ENCODE measurements at places on chromosomes 7 and 10. TPM values are rescaled to one million over a fixed set of nuclear protein-coding genes. Genes with fewer than 3 reads are reported as not detected.

Gene UPF2
- total RNA-seq: 22.7 TPM

Gene ARHGAP22
- total RNA-seq: 8.5 TPM

Gene NOS3
- 1.5 TPM for total RNA-seq

Gene C10orf62
- not detected for total RNA-seq

GRCh38 chr10:128932071-128932820 lies 534.8 kb upstream of the MGMT start:
- DNase-seq: no peak
- H3K4me1 ChIP-seq: peaks cover 4% of the 10 kb centered on the region
- H3K4me3 ChIP-seq: no peak overlapping the region
- H3K27me3 ChIP-seq: peaks cover 2% of the 10 kb centered on the region
- H3K27ac ChIP-seq: no peak overlapping the region

DNA sequence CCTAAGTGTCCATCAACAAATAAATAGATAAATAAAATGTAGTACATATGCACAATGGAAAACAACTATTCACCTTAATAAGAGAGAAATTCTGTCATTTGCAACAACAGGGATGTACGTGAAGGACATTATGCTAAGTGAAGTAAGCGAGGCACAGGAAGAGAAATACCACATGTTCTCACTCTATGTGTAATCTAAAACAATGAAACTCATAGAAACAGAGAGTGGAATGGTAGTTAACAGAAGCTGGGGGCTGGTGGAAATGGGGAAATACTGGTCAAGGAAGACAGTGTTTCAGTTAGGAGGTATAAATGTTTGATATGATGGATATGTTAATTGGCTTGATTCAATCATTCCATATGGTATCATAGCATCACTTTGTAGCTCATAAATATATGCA lies 43.1 kb downstream of the ARL4A start:
- no peak overlapping the region for H3K27ac ChIP-seq
- H3K27me3 ChIP-seq: no peaks in the 10 kb centered on the region
- no peaks in the 10 kb centered on the region for H3K4me1 ChIP-seq

GRCh38 chr7:14083761-14084160 lies 94.3 kb upstream of the ETV1 start:
- H3K4me1 ChIP-seq: no peaks in the 10 kb centered on the region
- H3K4me3 ChIP-seq: no peak overlapping the region
- no peak overlapping the region for H3K27ac ChIP-seq
- DNase-seq: no peak
- no peaks in the 10 kb centered on the region for H3K36me3 ChIP-seq
- H3K27me3 ChIP-seq: no peaks in the 10 kb centered on the region

- DNase-seq: no peak
- no peak overlapping the region for H3K27ac ChIP-seq
- no peak overlapping the region for H3K4me3 ChIP-seq
- H3K4me1 ChIP-seq: no peaks in the 10 kb centered on the region
- no peaks in the 10 kb centered on the region for H3K27me3 ChIP-seq
Observed at GRCh38 chr10:113626809-113627355, 37.0 kb downstream of the NRAP start.

GRCh38 chr10:97321804-97322190 lies 2.7 kb downstream of the FRAT1 start:
- peaks cover 22% of the 10 kb centered on the region for H3K4me1 ChIP-seq
- no peak for DNase-seq
- H3K36me3 ChIP-seq: no peaks in the 10 kb centered on the region

GRCh38 chr10:84286695-84287094 lies 41.7 kb upstream of the CCSER2 start:
- no peak for DNase-seq
- no peaks in the 10 kb centered on the region for H3K4me1 ChIP-seq
- no peaks in the 10 kb centered on the region for H3K36me3 ChIP-seq

GRCh38 chr7:135197906-135198655 lies 13.2 kb downstream of the WDR91 start:
- H3K4me3 ChIP-seq: no peak overlapping the region
- peaks cover 54% of the 10 kb centered on the region for H3K36me3 ChIP-seq
- H3K27me3 ChIP-seq: no peaks in the 10 kb centered on the region
- no peak overlapping the region for H3K27ac ChIP-seq

DNA sequence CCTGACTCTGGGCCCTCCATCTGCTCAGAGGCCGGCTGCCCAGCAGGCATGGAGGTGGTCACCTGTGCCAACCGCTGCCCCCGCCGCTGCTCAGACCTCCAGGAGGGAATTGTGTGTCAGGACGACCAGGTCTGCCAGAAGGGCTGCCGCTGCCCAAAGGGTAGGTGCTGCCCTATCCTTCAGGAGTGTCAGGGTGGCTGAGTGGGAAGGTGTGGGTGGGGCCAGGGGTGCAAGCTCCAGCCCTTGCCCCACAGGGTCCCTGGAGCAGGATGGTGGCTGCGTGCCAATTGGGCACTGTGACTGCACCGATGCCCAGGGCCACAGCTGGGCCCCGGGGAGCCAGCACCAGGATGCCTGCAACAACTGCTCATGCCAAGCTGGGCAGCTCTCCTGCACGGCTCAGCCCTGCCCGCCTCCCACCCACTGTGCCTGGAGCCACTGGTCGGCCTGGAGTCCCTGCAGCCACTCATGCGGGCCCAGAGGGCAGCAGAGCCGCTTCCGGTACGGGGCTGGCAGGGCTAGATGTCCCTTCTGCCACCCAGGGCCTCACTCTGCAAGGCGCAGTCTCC lies 17.5 kb upstream of the ZNF862 start:
- no peak overlapping the region for H3K27ac ChIP-seq
- no peaks in the 10 kb centered on the region for H3K4me1 ChIP-seq
- H3K27me3 ChIP-seq: peaks cover 16% of the 10 kb centered on the region
- H3K36me3 ChIP-seq: no peaks in the 10 kb centered on the region
- no peak overlapping the region for H3K4me3 ChIP-seq

- no peaks in the 10 kb centered on the region for H3K36me3 ChIP-seq
- H3K27ac ChIP-seq: no peak overlapping the region
- H3K4me1 ChIP-seq: no peaks in the 10 kb centered on the region
- no peaks in the 10 kb centered on the region for H3K27me3 ChIP-seq
- no peak overlapping the region for H3K4me3 ChIP-seq
- no peak for DNase-seq
Observed at GRCh38 chr7:94088560-94088959, 84.4 kb upstream of the BET1 start.

DNA sequence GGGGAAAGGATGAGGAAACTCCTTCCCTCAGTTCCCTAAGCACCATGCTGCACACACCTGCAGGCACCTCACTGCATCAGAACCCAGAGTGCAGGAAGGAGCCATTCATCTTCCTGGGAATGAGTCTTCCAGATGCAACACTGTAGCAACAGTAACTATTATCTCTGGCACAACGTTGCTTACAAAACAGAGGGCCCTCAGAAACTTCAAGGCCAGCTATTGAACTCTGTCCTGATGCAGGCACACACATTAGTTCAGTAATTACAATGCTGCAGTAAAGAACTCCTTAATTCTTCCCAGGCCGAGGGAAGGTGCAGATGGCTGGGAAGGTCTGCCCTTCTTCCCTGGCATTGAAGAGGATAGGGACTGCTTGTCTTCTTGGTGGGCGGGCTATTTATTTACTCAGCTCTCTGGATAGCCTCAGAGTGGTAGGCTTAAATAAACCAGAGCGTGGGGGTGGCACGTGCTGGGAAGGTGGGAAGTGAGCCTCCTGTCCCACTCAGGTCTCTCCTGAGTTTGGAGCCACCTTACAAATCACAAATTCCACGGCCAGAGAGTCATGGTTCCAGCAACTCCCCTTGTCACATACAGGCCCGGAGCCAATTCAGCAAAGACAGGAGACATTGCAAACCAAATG lies 125.1 kb upstream of the JCAD start:
- no peak overlapping the region for H3K27ac ChIP-seq
- no peaks in the 10 kb centered on the region for H3K36me3 ChIP-seq
- no peak overlapping the region for H3K4me3 ChIP-seq
- peaks cover 2% of the 10 kb centered on the region for H3K4me1 ChIP-seq

GRCh38 chr10:105868935-105869334 lies 1227.8 kb downstream of the SORCS3 start:
- no peak overlapping the region for H3K27ac ChIP-seq
- no peaks in the 10 kb centered on the region for H3K36me3 ChIP-seq
- H3K4me3 ChIP-seq: no peak overlapping the region
- H3K4me1 ChIP-seq: no peaks in the 10 kb centered on the region
- H3K27me3 ChIP-seq: no peaks in the 10 kb centered on the region
- DNase-seq: no peak

GRCh38 chr10:106179430-106179829 lies 985.1 kb downstream of the SORCS1 start:
- H3K27ac ChIP-seq: no peak overlapping the region
- no peak for DNase-seq
- no peaks in the 10 kb centered on the region for H3K4me1 ChIP-seq
- H3K4me3 ChIP-seq: no peak overlapping the region
- H3K27me3 ChIP-seq: no peaks in the 10 kb centered on the region
- H3K36me3 ChIP-seq: no peaks in the 10 kb centered on the region

GRCh38 chr7:103148131-103148993 lies 537 bp downstream of the NAPEPLD start:
- no peak for DNase-seq
- H3K4me1 ChIP-seq: peaks cover 6% of the 10 kb centered on the region
- no peaks in the 10 kb centered on the region for H3K36me3 ChIP-seq

- no peaks in the 10 kb centered on the region for H3K36me3 ChIP-seq
- DNase-seq: no peak
- no peak overlapping the region for H3K4me3 ChIP-seq
- no peak overlapping the region for H3K27ac ChIP-seq
Observed at GRCh38 chr7:158282461-158283001, 305.1 kb downstream of the PTPRN2 start.

DNA sequence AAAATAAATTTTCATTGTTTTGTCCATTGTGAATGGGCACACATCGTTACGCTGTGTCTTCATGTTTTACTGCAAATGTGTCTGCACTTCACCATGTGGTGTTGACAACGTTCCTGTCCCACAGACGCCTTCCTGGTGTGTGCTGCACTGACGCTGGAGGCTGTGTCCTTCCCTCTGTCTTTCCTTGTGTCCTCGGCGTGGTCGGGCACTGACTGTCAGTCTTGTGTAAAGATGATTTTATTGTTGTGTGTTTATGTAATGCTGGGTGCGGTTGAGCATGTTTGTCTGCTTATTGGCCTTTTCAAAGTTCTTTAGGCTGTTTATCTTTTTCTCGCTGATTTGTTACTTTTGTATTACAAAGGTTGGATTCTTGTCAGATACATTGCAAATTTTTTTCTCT lies 18.1 kb downstream of the IDI2 start:
- no peaks in the 10 kb centered on the region for H3K4me1 ChIP-seq
- H3K27ac ChIP-seq: no peak overlapping the region
- H3K4me3 ChIP-seq: no peak overlapping the region
- no peak for DNase-seq
- H3K36me3 ChIP-seq: peaks cover 77% of the 10 kb centered on the region

DNA sequence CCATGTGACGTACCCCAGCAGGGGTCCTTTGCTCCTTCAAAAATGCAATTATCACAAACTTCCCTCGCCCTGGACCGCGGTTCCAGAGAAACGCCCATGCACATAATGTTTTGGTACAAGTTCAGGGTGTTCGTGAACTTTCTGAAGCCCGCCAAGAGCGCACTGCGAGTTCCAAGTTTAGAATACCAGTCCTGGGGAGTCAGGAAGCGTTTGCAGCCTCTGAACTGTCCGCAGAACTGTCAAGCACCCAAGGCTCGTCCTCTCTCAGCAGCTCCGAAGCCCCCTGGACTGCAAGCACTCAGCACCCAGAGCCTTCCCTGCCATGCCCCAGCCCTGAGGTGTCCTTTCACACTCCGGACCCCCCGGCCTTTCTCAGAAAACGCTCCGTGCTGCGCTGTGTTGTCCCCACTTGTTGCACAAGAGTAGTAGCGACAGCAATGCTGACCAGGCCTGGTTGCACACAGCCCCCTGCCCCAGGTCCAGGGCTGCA lies 30.3 kb downstream of the CALML3 start:
- DNase-seq: no peak
- no peaks in the 10 kb centered on the region for H3K36me3 ChIP-seq
- H3K4me1 ChIP-seq: peaks cover 46% of the 10 kb centered on the region

- no peaks in the 10 kb centered on the region for H3K27me3 ChIP-seq
- no peaks in the 10 kb centered on the region for H3K4me1 ChIP-seq
- DNase-seq: no peak
Observed at GRCh38 chr10:56927701-56928100, 566.6 kb upstream of the ZWINT start.

DNA sequence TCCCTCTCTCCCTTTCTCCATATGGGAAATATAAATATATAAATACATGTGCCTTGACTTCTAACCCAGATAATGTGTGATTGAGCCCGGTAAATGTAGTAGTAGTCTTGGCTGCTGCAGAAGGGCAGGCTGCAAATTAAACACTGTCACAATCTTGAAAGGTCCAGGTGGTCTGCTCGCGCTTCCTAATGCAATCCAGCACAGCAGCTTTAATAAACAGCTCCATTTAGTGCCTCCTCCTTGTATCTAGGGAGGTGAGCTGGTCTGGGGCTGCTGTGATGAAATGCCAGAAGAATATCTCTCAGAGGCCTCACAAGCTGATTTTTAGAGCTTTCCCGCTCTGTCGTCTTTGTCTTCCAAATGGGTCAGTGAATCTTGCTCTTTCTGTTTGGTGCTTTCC lies 782 bp downstream of the POU6F2 start:
- H3K27me3 ChIP-seq: peaks cover 13% of the 10 kb centered on the region
- H3K36me3 ChIP-seq: no peaks in the 10 kb centered on the region
- DNase-seq: no peak
- H3K27ac ChIP-seq: no peak overlapping the region
- no peaks in the 10 kb centered on the region for H3K4me1 ChIP-seq
- H3K4me3 ChIP-seq: no peak overlapping the region

DNA sequence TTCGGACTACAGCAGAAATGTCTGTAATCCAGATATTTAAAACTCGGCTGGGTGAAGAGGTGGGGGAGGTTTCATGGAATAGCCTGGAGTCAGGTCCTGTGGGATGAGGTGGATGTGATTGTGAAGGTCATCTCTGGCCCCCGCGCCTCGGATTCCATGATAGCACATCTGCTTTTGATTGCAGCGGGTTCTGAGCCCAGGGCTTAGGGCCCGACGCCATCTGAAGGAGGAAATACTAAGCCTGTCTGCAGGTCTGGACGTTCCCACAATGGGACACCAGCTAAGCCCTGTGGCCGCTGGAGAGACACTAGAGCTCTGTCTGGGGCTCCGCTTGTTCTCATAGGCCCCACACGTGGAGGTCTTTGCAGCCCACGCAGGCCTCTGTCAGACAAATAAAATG lies 328.7 kb downstream of the CXCL12 start:
- no peaks in the 10 kb centered on the region for H3K36me3 ChIP-seq
- H3K4me1 ChIP-seq: no peaks in the 10 kb centered on the region
- H3K27ac ChIP-seq: no peak overlapping the region
- no peak for DNase-seq

DNA sequence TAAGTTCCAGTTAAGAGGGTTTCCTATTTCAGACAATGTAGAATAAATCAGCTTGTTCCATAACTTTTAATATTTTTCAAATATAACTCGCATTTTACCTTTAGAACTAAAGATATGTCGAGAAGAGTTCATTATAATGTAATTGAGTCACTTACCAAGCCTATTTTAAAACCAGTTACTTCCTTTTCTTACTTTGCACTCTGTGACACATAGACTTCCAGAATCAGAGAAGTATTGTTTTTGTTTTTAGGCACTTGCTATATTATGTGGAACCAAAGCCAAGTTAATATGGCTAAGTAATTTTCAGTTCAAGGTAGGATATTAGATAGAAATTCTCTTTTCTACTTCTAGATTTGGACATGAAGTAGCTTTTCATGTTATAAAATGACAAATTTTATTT lies 182.7 kb upstream of the PRPS1L1 start:
- H3K27ac ChIP-seq: no peak overlapping the region
- no peak overlapping the region for H3K4me3 ChIP-seq
- H3K27me3 ChIP-seq: no peaks in the 10 kb centered on the region
- H3K36me3 ChIP-seq: no peaks in the 10 kb centered on the region
- DNase-seq: no peak
